ENCODE measurements at places on chromosomes 5 and 9.

- DNase-seq, result no peak
Observed at GRCh38 chr5:135605221-135605620, 26.4 kb upstream of the CXCL14 start.

- DNase-seq, result no peak
Observed at GRCh38 chr9:95494022-95494415, 22.8 kb downstream of the PTCH1 start.

- DNase-seq, result no peak
Observed at GRCh38 chr5:96626956-96627355, 35.2 kb upstream of the CAST start.

GRCh38 chr9:111386386-111386785, 56.4 kb upstream of the OR2K2 start:
- DNase-seq, result no peak

GRCh38 chr5:154316223-154316935, 125.8 kb downstream of the GALNT10 start:
- DNase-seq, result no peak

DNA sequence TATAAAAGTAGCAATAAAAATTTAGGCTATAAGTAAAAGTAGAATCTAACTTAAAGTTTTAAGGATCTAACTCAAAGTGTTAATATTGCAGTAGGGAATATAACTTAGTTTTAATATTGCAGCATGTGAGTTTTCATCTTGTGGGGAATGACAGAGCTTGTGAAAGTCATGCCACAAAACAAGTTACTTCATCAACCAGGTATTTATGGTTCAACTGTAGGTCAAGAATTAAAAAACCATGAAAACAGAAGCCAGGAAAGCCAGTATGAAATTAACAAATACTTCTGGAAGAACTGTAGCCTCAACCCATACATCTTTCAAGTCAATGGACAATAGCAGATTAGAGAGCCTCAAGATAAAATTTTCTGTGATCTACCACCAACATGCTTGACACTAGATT, 19.0 kb downstream of the HMGCS1 start:
- DNase-seq, result no peak

- no peak for DNase-seq
Observed at GRCh38 chr9:83024506-83025125, 38.3 kb downstream of the RASEF start.

GRCh38 chr9:35423499-35423898, 66.4 kb upstream of the RUSC2 start:
- DNase-seq, result no peak

DNA sequence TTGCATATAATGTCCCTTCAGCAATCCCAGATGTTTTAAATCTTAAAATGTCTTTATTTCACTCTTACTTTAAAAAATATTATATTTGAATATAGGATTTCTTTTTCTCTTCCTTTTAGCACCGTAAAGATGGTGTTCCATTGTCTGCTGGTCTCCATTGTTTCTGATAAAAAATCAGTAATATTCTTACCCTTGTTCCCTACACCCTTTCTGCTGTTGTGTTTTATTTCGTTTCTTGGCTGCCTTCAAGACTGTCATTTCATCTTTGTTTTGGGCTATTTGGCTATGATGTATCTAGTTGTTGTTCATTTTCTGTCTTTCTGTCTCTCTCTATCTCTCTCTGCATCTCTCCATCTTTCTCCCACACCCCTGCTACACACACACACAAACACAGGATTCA, 197.9 kb downstream of the IRX2 start:
- no peak for DNase-seq

DNA sequence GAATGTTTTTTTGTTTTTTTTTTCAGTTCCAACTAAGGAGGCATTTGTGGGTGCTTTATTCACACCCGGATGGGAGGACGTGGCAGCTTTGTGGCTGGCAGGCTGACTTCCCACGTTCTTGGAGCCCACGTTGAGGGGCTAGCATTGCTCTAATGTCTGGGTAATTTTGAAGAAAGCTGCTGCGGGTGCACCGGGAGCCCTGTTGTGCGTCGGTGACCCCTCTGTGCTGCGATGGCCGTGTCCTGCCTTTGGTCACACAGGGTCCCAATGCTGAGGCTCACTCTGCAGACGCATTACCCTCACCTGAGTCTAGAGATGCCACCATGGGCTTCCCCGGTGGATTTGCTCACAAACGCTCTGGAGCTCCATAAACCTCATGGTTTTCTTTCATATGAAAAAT, 34.2 kb downstream of the NDUFS6 start:
- no peak for DNase-seq

DNA sequence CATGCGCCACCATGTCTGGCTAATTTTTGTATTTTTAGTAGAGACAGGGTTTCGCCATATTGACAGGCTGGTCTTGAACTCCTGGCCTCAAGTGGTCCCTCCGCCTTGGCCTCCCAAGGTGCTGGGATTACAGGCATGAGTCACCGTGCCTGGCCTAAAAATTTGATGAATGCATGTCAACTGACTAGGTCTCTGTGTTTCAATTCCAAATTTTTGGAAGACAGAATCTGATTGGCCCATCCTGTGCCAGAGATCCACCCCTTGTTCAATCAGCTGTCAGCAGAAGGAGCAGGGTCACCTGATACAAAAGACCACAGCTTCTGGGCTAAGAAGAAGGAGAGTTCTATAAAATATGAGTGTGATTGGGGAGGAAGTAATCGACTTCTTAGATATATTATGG, 43.5 kb upstream of the COL15A1 start:
- DNase-seq, result no peak

- DNase-seq, result peak; percentile 47
Observed at GRCh38 chr5:143229896-143230675, 173.4 kb downstream of the NR3C1 start.

- no peak for DNase-seq
Observed at GRCh38 chr9:109520475-109521132, 22.5 kb upstream of the PTPN3 start.

GRCh38 chr9:116155698-116156039, 2.1 kb downstream of the PAPPA start:
- DNase-seq, result no peak

Data from GM19239 (cell line).